ENCODE measurements at places on chromosomes 12 and 14.

DNA sequence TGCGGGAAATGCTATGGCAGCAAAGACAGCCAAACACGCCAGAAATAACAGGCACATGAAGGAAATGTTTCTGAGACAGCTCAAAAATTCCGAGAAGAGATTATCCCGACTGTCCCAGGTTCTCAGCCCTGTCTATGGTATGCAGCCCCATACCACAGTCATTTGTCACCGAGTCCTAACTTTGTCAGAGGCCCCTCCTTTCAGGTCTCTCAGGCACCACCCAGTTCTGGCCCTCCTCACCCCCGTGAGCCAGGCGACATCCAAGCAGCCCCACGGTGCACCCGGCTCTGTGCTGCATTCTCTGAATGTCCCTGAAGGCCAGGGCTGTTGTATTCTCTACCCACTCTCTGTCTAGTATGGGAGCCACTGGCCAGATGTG, 24.0 kb downstream of the SSH1 start:
- no peak for DNase-seq

- DNase-seq: no peak
These were observed 45.6 kb downstream of the SPTLC2 start for GRCh38 chr14:77570706-77571268.

DNA sequence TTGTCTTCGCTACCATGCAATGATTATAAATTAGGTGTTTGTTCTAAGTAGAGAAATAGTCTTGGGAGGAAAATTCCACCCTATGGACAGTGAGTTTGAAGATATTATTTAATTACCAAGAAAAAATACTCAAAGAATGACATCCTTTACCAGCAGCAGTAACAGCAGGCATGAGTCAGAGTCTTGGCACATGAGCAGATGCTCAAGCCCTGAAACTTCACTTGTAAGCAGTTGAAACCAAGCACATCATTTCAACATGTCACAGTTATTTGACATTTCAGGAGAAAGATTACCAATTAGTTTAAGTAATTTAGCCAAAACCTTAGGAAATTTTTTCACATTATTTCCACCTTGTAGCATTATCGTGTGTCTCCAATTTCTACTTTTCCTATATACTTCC, 99.2 kb downstream of the C12orf50 start:
- no peak for DNase-seq

DNA sequence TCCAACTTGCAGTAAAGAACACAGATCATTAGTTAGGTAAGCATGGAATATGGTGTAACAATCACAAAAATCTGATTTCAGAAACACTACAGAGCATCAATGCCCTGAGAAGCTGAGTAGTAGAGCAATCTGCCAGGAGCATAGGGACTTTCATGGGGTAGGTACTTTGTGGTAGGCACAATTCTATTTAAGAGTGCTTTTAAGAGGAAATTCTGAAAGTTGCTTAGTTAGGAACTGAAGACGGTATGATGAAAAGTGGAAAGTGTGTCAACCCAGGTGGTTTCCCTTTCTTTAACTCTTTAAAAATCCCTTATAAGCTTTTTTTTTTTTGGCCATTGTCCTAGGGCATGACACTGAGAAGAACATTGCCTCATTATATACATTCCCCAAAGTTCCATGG, 535.7 kb upstream of the FBXO33 start:
- no peak for DNase-seq

DNA sequence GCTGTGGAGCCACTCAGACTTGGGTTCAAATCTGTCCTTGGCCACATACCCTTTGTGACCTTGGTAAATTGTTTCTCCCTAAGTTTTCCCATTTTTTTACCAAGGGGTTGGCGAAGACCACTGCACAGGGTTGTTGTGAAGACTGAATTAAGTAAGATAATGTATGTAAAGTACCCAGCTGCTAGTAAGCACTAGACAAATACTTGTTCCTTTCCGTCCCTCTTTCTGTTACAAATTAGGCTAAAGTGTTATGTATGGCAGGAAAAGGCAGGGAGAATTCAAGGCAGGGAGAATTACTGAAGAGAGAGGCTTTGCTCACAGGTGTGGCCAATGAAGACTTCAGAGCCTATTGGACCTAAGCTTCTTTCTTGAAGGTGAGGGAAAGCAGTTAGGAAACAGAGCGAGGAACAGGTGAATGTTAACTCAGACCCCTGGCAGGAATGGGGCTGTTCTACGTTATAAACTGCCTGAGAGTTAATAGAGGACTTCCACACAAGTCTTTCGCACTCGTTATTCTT, 25.9 kb downstream of the ABHD12B start:
- no peak for DNase-seq

GRCh38 chr12:129215556-129215955, 362.3 kb downstream of the GLT1D1 start:
- no peak for DNase-seq

DNA sequence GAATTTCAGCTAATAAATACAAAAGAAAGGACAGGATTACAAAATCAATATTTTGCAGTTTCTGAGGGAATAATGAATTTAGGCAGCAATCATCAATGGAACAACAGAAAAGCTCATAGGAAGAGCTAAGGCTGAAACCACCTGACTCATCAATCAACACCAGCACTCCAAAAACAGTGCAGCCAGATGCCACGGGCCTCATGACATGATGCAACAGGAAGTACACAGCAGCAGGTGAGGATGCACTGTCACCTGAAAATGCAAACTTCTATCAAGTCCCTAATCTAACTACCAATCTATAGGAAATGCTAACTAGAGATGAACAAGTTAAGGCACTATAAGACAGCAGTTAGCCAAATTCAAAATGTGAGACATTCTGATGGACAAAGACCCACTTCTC, 21.7 kb downstream of the GNS start:
- no peak for DNase-seq

GRCh38 chr12:96210376-96211055, 16.3 kb downstream of the ELK3 start:
- DNase-seq: peak; percentile 59

DNA sequence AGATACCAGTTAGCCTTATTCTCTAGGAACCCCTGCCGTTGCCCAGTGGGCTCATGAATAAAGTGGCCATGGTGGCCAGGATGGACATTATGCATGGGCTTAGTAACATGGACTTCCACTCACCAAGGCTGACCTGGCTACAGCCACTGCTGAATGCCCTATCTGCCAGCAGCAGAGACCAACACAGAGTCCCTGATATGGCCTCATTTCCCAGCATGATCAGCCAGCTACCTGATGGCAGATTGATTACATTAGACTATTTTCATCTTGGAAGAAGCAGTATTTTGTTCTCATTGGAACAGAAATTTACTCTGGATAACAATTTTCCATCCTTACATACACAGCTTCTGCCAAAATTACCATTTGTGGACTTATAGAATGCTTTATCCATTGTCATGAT, 16.2 kb upstream of the LPCAT3 start:
- DNase-seq: no peak

DNA sequence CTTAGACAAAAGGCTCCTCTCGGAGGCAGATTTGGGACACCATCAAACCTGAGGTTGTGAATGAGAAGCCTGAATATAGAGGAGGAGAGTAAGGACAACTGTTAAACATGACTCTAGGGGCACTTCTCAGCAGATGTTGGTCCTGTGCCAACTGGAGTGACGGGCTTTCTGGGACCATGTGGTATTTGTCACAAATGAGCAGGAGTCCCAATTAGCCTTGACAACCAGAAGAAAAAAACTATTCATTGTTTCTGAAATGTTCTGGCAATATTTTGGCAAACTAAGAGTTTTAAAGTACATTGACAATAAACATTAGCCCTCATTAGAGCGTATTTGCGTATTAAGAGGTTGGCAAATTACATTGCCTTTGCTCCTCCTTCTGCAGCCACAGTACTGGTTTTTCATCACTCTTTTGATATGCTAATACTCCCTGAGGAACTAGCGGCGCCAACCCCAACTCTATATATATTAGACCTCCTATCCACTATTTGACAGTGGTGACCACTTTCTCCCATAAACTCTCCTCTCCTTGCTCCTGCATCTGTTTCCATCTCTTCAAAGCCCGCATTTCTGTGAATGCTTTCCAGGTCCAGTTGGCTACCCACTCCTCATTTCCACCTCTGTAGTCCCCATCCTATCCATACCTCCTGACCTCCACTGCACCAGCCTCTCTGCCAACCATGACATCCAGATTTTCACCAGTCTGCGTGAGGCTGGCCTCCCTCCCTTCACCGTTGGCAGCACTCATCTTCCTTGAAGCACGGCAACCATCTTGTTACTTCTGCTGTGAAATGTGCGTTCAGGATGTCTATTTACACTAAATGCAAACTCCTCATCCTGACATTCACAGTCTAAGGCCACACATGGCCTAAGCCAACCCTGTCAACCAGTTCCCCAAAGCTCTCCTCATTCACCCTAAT, 100.7 kb downstream of the ZFC3H1 start:
- no peak for DNase-seq

DNA sequence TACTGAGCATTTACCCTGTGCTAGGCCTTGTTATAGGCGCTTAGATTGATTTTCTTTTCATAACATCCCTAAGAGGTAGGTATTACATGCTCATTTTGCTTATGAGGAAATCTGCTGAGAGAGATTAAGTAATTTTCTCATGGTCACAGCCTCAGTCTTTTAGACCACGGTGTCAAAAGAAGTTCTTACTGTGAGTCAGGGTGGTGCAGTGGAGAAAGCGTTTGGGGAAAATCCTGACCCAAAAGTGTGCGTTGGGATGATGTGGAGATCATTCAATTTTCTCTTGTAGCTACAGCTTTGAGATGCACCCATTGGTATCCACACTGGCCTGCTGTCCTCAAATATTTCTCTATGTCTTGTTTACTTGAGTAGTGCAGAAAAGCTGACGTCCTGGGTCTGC, 8.2 kb downstream of the ANG start:
- no peak for DNase-seq

DNA sequence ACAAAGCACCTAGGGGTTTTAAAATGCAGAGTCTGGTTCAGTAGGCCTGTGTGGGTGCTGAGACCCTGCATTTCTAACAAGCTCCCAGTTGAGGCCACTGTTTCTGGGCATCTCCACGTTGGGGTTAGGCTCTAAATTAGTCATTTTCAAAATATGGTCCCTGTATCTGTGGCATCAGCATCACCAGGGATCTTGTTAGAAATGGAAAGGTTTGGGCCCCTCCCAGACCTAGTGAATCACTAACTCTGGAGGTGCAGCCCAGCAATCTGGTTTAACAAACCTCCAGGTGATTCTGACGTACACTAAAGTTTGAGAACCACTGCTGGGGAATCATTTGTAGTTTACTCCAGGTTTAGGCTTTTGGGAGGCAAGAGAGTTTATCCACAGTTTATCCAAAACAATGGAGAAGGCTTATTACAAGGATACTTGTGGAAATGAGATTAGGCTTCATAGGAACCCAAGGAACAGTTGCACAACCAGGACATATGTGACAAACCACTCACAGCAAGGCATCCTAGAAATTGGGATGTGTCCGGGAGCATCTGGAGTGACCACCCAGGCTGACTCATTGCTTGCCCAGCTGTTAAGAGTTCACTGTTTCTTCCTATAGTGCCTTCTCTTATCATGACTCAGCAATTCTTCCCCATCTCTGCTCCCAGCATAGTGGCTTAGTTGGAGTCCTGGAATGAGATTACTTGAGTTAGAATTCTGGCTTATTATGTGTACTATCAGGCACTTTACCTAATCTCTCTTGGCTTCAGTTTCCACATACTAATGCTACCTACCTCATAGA, 71.6 kb upstream of the STXBP6 start:
- no peak for DNase-seq

GRCh38 chr12:15372352-15372751, 50.0 kb downstream of the PTPRO start:
- no peak for DNase-seq

- DNase-seq: no peak
These were observed 4.9 kb downstream of the GALNT6 start for GRCh38 chr12:51386351-51386750.

DNA sequence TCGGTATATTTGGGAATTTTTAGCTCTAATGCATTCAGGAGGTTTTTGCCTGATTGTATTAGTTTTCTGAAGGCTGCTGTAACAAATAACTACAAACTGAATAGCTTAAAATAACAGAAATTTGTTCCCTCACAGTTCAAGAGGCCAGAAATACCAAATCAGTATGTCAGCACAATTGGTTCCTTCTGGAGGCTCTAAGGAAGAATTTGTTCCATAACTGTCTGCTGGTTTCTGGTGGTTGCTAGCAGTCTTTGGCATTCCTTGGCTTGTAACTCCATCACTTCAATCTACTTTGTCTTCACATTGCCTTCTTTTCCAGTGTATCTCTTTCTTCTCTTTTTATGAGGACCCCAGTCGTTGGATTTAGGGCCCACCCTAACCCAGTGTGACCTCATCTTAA, 21.3 kb downstream of the TMTC3 start:
- no peak for DNase-seq

DNA sequence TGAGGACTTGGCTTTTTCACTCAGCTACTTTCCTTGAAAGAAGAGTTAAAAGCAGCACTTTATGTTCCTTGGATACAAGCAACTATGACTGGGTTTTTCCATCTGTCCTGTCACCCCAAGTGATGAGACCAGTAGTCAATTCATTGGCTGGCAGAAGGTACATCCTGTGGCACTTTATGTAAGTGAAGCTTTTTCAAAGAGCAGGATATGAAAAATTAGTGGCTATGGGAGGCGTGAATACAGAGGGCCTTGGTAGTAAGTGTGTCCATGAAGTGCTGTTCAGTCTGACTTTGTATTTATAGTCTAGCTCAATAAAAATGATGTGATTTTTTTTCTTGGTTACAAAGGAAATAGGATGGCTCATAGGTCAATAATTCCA, 68.8 kb downstream of the DRAM1 start:
- DNase-seq: no peak

DNA sequence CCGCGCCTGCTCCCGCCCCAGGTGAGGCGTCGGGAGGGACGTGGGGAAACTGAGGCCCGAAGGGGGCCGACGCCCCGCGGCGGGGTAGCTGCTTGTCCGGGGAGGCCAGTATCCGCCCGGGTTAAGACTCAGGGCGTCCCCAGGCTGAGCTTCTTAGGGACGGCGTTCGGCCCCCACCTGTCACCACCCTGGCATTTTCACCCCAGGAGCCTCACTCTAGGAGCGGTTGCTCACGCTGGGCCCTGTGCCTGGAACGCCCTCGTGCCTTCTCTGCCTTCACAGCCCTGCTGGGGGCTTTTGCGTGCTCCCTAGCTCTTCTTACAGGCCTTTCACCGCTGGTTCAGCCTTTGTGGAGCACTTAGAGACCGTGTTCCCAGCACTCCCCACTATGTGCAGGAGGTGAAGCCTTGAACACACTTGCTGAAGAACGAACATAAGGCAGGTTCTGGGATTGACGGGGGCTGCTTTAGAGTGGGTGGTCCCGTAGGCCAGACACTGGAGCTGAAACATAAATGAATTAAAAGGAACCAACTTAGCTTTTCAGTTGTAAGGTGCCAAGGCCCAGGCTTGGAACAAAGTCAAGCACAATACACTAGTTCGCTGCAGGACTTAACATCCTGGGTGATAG, 601 bp downstream of the ZNF839 start:
- DNase-seq: no peak

DNA sequence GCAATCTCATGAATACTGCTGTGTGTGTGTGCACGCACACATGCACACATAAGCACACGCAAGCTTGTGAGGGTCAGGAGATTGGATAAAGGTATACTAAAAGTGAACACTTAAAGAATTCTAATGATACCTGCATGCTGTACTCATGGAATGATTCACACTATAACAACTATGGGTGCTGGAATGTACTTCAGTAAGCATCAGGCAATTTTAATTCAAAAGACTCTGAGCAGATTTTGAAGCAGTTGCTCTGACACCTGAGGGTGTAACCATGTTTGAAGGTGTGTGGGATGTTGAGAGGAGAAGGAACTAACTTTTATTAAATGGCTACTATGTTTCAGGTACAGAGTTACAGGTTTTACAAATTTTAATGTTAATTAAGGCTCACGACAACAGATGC, 61.6 kb downstream of the GARIN6 start:
- no peak for DNase-seq
